ENCODE measurements at places on chromosomes 4 and X.

DNA sequence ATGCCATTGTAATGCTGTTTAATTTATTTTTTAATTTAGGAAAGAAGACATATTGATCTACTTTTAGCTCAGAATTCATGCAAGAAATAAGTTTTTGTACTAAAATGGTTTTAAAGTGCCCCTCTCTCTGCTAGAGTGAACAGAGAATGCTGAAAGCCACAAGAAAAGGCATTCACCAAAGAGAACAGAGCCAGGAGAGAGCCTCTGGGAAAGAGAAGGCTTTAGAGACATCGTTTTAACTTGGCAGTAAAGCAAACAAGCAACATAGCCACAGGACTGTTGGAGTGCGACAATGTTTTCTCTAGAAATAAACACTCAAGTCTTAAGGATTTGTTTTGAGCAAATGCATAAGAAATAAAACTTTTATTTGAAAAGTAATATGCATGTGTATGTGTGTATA, 484.1 kb upstream of the CPEB2 start:
- DNase-seq = no peak

DNA sequence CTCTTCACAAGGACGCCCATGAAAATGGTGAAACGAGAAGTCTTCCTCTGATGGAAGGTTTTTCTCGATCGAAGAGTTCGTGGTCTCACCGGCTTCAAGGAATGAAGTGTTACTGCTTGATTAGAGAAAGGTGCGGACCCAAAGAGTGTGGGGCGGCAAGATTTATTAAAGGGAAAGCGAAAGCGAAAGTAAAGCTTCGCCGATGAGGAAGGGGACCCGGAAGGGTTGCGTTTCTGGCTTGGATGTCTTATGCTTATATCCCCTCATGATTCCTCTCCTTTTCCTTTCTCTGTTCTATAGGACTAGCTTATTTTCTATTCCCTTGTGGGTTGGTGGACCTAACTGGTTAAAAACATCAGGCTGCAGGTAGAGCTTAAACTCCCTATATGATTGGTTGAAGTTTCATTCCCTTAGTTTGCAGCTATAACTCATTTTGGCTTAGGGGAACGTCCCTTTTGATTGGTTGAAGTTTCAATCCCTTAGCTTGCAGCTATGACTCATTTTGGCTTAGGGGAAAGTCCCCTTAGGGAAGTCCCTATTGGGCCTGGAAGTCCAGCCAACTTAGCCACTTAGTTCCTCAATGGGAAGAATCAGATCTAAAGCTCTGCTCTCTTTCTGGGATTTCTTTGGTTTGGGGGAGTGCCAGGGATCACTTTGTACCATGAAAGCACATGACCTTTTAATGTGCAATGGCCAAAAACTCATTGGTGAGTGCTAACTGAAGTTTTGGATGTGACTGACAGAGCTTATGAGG, 1025.0 kb upstream of the PCDH10 start:
- no peak for DNase-seq

GRCh38 chr4:152635851-152636250, 43.9 kb downstream of the TMEM154 start:
- no peak for DNase-seq

DNA sequence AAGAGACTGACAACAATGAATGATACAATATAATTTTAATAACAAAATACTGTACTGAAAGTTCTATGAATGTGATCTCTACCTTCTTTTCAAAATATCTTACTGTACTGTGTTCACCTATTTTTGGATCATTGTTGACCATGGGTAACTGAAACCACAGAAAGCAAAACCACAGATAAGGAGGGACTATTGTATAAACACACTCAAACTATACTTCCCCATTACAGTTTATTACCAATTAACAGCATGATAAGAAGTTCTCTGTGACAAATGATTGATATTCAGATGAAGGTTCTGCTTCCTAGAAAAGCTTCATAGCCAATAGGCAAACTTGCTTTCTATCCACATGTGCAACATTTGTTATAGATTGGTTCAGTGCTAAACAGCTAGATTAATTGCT, 50.1 kb downstream of the GABRG1 start:
- no peak for DNase-seq

DNA sequence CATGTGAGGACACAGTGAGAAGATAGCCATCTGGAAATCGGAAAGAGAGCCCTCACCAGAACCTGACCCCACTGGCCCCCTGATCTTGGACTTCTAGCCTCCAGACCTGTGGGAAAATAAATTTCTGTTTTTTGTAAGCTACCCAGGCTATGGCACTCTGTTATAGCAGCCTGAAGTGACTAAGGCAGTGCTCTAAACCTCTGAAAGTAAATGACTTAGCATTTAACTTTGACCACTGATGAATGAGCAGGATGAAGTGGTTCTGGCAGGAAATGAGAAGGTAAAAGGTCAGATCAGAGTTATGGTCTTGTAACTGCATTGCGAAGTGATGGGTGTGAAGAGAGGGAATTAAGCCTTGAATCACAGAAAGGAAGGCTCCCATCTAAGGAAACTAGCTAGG, 17.0 kb downstream of the GPAT3 start:
- no peak for DNase-seq

DNA sequence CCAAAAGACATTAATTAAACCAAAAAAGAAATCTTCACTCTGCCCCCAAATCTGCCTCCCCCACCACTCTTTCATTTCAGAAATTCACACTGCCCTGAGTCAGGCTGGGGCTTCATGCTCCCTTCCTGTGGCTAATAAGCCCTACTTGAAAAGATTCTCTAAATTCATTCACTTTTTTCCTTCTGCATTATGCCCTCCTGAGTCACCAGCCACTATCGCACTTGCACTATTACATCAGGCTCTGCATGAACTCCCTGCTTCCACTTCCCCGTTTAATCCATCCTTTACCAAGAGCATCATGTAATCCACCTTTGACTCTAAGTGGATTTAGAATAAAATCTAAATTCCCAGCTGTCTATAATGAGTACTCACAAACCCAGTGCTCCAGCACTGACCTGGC, 295.4 kb upstream of the KLF3 start:
- no peak for DNase-seq

DNA sequence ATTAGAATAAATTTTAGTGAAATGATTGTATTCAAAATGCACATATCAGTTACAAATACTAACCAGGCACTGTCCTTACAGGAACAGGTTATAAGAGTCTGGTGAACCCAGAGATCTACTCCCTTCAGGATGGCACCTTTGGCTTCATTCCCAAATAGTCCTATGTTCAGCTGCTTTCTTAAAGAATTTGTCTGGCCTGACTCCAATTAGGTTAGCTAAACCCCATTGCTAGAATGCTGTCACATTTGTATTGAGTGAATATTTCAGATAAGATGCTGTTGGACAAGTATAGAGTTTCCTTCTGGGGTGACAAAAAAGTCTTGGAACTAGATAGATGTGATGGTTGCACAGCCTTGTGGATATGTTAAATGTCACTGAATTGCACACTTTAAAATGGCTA, 69.4 kb downstream of the EFHC2 start:
- no peak for DNase-seq

DNA sequence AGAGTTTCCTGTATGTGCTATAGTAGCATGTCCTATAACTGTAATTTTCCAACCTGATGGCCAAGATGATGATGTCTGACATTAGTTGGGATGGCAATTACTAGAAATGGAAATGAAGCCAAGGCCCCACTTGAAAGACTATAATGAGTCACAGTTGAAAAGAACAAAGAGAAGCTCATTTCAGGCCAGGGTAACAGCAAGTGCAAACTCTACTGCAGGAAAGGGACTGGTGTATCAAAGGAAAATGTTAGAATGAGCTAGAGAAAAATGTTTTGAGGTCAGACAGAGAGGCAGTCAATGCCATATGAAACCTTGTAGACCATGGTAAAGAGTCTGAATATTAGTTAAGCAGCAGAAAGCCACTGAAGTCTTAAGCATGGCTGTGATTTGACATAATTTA, 146.2 kb upstream of the SH3RF1 start:
- no peak for DNase-seq

GRCh38 chrX:54012830-54013500, 31.3 kb downstream of the PHF8 start:
- DNase-seq = no peak

DNA sequence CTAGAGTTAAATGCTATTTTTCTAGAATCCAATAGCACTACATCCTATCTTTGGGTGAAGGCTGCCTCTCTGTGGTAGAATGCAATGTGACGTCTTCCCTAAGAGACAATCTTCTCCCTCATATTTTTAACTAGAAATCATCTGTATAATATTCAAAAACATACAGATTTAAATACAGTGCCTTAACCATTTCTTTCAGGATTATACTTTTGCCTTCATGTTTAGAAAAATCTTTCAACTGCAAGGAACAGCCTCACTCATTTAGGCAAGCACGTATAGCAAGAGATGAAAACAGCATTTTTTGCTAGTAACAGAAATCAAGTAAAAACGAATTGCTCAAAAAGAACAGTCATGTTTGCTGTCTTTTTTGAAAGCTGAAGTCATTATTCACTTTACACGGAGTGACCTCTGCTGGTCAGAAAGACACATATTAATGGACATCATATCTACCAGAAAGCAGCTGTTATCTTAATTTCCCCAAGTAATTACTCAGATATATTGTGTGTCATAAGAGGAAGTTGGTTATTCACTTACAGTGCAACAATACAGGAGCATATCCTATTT, 422.3 kb downstream of the STPG2 start:
- peak; percentile 12 for DNase-seq

GRCh38 chr4:14095831-14096230, 468.3 kb upstream of the BOD1L1 start:
- DNase-seq = peak; percentile 5

DNA sequence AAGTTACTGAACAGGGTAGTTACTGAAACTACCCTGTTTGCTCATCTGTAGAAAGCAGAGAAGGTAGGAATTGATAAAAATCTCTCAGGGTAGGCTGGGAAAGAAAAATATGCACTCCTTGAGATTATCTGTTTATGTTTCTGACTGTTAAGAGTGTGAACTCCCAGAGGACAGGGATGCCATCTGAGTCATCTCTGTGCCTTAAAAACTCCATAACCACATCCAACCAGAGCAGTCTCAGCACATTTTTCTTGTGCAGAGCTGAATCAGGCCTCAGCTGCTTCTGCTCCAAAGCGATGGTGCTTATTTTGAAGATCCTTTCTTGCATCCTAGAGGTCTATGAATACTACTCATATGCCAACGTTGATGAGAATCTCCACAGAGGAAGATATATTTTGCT, 9.9 kb downstream of the CENPVL3 start:
- no peak for DNase-seq

GRCh38 chr4:64969081-64969480, 559.8 kb upstream of the TECRL start:
- no peak for DNase-seq

DNA sequence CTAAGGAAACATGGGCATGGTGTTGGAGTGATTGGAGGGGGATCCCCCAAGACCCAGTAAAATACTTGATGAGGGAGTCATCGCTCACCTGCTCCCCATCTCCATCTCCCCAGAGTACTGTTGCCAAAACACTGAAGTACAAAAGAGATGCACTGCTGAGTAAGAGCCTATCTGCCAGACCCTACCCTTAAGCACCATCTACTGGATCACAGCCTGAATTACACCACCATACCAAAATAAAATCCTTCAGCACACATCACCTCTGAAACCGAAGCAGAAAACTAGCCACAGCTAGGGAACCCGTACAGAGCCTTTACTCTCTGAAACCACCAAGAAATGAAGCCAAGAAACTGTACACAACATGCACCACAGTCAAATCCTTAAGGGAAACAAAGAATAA, 466.3 kb upstream of the ACTRT1 start:
- no peak for DNase-seq

DNA sequence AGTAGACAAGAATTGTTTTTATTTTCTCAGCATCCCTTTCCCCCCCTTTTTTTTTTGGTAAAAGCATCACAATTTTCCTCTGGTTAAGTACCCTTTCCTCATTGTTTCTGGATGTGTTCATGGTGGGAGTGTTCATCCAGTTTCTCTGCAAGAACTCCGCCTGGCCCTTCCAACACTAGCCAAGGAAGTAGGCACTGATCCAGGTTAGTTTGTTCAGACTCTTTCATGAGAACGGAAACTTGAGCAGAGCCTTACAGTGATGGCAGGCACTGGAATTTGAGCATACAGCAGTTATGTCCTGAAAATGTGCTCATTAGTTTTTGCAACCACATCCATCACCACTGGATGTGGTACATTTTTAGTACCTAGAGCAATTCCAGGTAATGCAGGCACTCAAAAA, 336.1 kb upstream of the BOD1L1 start:
- no peak for DNase-seq

DNA sequence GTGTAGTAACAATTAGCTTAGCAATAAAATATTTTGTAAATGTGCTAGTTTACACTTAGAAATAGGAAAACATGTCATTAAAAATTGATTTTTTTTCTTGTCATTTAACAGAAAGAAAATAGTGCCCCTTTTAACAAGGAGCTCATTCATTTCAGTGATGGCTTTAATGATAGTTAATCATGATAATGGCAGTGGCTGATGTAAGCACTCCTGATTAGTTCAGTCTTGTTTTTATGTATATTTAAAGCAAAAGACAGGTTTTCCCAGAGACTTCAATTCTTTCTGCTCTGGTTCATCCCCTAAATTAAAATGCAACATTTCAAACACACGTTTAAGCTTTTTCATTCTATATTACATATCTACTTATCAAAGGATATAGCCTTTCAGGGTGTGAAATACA, 1039.5 kb upstream of the PCDH7 start:
- DNase-seq = no peak

- DNase-seq = no peak
These were observed 223.1 kb upstream of the TAPT1 start for GRCh38 chr4:16449406-16449805.

DNA sequence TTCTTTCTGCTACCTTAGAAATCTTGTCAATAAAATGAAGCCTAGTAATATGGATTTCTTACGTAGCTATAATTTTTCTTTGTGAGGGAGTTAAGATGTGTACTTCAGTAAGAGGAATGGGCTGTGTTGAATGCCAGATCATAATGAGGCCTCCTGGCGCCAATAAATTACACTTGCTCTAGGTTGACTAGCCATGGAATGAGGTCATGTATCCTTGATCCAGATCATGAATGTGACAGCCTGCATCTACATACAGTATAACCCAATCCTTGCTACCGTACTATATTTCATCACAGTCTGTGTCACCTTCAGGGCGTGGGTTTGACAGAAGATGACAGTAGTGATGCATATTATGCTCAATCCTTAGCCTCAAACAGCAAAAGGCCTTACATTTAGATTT, 36.2 kb downstream of the NHS start:
- no peak for DNase-seq

GRCh38 chr4:83870328-83870950, 334.5 kb downstream of the GPAT3 start:
- DNase-seq = no peak

- no peak for DNase-seq
These were observed 36.0 kb downstream of the HTR2C start for GRCh38 chrX:114619874-114620273.

All from brain pericyte (primary cell).